ENCODE measurements at places on chromosomes 7 and 10.
A peak's percentile ranks its signal among the peaks of the same experiment; 100 is the strongest.

DNA sequence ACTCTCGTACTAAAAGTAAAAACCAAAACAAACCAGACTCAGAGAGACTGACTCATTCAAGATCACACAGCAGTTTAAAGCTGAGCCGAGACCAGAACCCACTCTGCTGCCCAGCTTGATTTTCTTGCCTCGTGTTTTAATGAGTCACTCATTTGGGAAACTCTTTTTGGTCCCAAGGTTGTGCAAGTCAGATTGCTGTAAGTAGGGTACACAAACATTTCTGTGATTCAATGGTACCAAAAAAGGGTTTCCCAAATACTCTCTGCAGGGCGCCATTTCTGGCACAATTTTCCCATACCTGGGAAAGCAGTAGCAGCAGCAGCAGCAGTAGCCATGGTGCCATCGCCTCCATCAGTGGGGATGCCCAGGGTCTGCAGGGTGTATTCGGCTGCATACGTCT, 69.9 kb downstream of the ASAH2B start:
- no peak for DNase-seq

DNA sequence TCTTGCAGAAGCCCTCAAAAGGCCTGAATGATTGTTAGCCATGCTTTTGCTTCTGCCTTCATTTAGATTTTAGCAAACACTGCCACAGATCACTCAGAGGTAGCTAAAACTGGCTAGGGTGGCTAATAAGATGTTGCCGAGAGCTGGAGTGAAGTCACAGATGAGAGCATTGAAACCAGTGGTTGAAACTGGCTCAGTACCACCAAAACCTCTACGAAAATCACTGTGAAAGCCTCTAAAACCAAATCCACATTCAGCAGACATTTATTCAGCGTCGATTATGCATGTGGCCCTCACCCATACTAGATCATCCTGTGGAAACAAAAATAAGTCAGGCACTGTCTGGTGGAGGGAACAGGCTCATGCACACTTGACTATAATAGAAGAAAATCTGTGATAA, 50.8 kb downstream of the PIK3CG start:
- DNase-seq, result no peak

DNA sequence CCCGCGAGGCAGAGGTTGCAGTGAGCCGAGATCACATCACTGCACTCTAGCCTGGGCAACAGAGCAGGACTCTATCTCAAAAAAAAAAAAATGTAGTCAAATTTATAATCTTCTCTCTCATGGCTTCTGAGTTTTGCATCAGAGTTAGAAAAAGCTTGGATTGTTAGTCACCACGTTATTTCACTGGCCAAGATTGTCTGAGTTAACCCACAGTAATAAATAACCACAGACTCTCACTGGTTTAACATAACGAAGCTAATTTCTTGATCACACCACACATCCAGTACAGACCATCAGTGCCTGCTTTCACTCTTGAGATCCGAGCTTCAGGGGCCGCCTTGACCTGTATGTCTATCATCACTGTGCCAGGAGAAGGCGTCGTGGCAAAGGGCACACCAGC, 116.8 kb upstream of the JCAD start:
- no peak for DNase-seq

DNA sequence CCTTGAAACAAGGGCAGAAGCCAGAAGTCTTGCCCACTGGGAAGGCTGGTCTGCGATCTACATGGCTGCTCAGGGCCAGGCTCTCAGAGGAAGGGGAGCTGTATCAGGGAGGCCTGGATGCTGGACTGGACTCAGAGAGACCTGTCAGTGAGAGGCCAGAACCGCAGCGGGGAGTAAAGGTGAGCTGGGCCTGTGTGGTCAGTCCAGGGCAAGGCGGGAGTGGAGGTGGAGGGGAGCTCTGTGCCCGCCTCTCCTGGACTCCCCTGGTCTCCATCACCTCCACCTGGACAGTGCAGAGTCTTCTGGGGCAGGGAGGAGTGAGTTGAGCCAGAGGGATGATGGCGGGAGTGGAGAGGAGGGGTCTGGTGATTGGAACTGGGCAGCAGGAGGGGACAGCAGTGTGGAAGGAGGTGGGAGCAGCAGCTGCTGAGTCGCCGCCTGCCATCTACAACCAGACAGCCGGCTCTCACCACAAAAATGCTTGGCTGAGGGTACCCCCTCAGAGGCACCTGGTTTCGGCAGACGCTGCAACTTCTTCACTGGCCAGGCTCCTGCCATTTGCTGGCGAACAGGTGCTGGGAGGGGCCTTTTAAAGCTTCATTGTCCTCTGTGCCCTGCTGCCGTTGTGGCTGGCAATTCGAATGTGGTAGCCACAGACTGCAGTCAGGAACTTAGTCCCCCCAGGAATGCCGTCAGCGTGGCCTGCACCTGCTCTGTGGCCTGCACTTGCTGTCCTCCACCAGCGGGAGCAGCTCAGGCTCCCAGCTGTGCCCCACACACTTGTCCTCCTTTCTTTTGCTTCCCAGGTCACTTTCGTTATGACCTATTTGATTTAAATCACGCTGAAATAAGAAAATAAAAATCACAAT, 3.5 kb downstream of the RASSF4 start:
- no peak for DNase-seq

DNA sequence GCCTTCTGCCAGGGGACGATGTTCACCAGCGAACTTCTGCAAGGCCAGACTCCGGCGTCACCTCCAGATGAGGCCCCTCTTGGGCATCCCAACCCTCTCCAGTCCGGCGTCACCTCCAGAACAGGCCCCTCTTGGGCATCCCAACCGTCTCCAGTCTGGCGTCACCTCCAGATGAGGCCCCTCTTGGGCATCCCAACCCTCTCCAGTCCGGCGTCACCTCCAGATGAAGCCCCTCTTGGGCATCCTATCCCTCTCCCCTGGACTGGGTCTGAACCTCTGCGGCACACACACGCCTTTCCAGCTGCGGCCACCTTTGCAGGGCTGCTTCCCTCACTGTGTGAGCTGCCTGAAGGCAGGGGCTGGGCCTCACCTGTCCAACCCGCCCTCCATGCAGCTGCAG, 241.5 kb downstream of the ELFN1 start:
- DNase-seq, result no peak

GRCh38 chr7:41747961-41748360, 45.1 kb upstream of the INHBA start:
- DNase-seq, result no peak

GRCh38 chr7:29328045-29328444, 133.5 kb downstream of the CHN2 start:
- DNase-seq, result no peak

GRCh38 chr7:48049850-48050249, 14.5 kb downstream of the C7orf57 start:
- DNase-seq, result no peak

- no peak for DNase-seq
These were observed 413.8 kb downstream of the KCNMA1 start for GRCh38 chr10:77223526-77224460.

DNA sequence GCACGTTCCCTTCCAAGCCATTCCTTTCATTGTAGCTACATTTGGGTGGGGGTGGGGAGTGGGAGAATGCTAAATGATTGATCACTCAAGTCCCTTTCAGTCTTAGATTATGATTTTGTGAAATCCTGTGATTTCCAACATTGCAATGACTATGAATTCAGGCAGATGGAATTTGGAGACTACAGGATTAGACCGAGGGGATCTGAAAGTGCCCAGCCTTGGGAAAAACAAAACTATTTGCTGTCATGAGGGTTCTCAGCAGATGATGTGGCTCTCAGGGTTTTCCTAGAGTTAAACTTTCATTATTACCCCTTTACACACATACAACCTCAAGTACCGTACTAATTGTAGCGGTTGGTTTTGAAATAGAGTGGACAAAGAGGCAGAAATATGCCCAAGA, 4.7 kb downstream of the MACROH2A2 start:
- no peak for DNase-seq

- DNase-seq, result no peak
These were observed 4.3 kb downstream of the GSTO2 start for GRCh38 chr10:104273286-104273685.

- no peak for DNase-seq
These were observed 11.0 kb upstream of the LFNG start for GRCh38 chr7:2508327-2509215.

GRCh38 chr10:132487241-132488135, 50.1 kb upstream of the INPP5A start:
- DNase-seq, result no peak

- no peak for DNase-seq
These were observed 588.6 kb downstream of the NRG3 start for GRCh38 chr10:82463614-82464013.

DNA sequence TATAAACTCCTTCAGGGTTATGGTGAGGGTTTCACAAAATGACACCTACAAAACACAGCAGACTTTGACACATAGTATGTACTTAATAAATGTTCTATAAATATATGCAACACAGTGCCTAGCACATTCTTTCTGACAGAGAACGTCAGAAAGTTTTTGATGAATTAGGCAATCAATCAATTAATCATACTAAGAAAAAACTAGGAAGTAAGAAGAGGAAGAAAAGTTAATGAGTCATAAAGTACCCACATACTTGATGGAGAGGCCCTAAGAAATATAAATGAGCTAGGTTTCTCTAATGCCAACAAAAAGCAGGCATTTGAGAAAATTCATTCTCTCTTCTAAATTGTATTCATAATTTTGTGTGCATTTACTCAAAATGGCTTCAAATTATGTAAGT, 192.7 kb upstream of the VWC2 start:
- DNase-seq, result no peak

GRCh38 chr10:58326967-58327381, 7.8 kb upstream of the UBE2D1 start:
- no peak for DNase-seq

- peak; percentile 70 for DNase-seq
These were observed 5.1 kb downstream of the BICC1 start for GRCh38 chr10:58517491-58518355.

GRCh38 chr10:71696628-71697326, 22.8 kb downstream of the C10orf105 start:
- peak; percentile 28 for DNase-seq

GRCh38 chr7:40298421-40298820, 163.6 kb downstream of the SUGCT start:
- no peak for DNase-seq

GRCh38 chr7:96591900-96592676, 117.6 kb downstream of the SEM1 start:
- DNase-seq, result no peak

DNA sequence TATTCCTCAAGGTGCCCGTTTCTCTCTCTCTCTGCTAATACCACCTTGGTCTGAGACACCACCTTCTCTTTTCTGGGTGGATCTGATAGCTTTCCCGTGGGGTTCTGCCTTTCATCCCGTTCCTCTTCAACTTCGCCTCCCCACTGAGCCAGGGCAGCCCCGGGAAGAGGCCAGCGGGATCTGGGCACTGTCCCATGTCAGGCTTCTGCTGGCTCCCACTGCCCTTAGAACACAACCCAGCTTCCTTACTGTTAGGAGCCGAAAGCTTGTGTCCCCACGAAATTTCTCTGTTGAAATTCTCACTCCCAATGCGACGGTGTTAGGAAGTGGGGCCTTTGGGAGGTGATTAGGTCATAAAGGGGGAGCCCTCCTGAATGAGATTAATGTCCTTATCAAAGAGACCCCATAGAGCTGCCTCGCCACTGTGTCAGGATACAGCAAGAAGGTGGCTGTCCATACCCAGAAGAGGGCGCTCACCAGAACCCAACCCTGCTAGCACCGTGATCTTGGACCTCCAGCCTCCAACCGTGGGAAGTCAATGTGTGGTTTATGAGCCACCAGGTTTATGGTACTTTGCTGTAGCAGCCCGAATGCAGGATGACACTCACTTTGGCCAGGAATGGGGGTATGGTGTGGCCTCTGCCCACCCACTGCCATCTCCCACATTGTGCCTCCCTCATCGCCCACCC, 79.2 kb downstream of the CAMK1D start:
- no peak for DNase-seq

DNA sequence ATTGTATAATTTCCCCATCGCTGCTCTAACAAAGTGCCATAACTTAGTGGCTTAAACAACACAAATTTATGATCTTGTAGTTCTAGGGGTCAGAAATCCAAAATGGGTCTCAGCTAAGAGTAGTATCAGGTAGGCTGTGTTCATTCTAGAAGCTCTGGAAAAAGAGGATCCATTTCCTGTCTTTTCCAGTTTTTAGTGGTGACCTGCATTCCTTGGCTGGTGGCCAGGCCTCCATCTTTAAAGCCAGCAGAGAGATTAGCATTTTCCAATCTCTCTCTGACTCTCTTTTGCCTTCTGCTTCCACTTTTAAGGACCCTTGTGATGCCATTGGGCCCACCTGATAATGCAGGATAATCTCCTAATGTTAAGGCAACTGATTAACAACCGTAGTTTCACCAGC, 41.0 kb upstream of the C10orf120 start:
- no peak for DNase-seq

- no peak for DNase-seq
These were observed 251.8 kb upstream of the TMEM72 start for GRCh38 chr10:44659320-44659719.

GRCh38 chr7:84144480-84144879, 50.1 kb downstream of the SEMA3A start:
- DNase-seq, result peak; percentile 12

- no peak for DNase-seq
These were observed 84.2 kb upstream of the LRRN3 start for GRCh38 chr7:111006691-111007090.

DNA sequence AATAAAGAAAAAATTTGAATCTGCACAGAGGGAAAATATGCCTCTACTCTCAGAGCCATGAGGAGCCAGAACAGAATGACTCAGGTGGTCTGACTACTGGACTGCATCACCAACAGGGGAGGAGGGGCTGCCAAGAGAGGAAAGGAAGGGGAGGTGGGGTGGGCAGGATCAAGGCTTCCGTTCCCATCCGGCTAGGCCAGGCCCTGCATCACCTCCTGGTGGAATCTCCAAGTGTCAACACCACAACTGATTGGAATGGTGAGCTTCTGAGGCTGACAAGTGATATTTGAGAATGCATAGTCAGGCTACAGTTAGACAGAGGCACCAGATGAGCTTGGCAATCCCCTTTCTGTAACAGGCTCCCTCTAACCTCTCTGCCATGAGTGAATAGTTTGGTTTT, 10.4 kb upstream of the GPR26 start:
- no peak for DNase-seq

- DNase-seq, result peak; percentile 18
These were observed 120.4 kb downstream of the ARHGAP21 start for GRCh38 chr10:24603333-24603732.

DNA sequence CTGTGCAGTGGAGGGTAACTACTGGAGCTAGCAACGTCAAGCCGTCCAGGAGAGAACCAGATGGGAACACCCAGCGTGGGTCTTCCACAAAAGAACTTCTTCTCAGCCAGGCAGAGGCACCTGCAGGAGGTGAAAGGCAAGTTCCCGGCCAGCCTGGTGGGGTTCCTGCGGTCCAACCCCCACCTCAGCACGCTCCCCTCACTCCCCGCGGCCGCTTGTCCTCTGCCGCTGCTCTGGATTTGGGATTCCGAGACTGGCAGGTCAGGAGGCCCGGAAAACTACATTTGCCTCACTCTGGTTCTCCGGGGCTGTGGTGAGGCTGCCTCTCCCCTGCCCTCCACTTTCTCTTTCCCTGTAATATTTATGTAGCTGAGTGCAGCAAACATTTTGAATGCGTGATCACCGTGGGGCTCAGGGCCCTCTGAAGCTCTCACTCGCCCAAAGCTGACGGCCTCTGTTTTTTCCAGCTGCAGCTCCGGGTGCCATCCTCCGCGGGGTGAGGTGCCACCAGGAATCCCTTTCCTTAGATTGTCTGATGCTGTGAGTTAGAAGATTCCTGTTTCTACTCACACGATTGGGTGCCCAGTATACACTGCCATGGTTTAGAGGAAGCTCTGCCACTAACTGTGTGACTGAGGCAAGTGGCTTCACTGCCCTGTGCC, 366.9 kb downstream of the DNAJB6 start:
- no peak for DNase-seq
